ENCODE measurements at places on chromosomes 4 and X.

GRCh38 chrX:50097071-50097470, 103.7 kb downstream of the AKAP4 start:
- DNase-seq = no peak
- H3K4me3 ChIP-seq = no peak overlapping the region
- no peak overlapping the region for H3K27ac ChIP-seq

- no peaks in the 10 kb centered on the region for H3K36me3 ChIP-seq
- H3K4me3 ChIP-seq = no peak overlapping the region
- no peak for DNase-seq
Observed at GRCh38 chrX:96394598-96394997, 290.0 kb upstream of the DIAPH2 start.

DNA sequence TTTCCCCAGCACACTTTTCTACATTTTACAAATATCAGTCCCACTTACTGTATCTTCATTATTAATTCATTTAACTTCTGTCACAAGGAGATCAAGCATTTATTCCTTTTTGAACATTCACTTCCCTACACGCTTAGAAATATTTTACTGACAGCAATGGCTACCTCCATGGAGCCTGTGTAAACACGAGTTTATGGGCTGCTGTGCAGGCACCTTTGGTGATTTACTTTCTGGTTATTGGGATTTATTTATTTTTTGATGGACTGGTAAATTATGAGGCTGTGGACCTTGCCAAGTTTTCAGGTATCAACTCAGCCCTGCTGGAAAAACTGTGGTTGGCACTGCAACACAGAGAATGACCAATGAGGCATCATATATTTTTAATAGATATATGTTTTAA, 45.4 kb upstream of the PAQR3 start:
- no peaks in the 10 kb centered on the region for H3K27me3 ChIP-seq
- H3K4me3 ChIP-seq = no peak overlapping the region
- DNase-seq = no peak
- H3K27ac ChIP-seq = no peak overlapping the region
- H3K36me3 ChIP-seq = no peaks in the 10 kb centered on the region
- no peaks in the 10 kb centered on the region for H3K4me1 ChIP-seq

DNA sequence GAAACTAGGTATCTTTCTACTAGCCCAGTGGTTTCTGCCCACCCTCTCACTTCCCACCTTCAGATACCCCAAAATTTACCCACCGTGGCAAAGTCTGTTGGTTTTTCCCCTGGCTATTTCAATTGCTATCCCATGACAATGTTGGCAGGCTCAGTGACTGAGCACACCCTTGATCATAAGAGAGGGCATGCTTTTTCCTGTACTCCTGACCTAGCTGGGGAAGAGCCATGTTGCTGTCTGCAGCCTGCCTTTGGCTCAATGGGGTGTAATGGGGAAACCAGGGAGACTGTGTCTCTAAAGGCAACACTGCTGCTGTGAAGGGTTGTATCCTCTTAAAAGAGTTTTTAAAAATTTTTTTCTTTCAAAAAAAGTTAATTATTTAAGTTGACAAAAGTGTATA, 90.4 kb upstream of the CITED1 start:
- H3K27me3 ChIP-seq = no peaks in the 10 kb centered on the region
- no peak overlapping the region for H3K4me3 ChIP-seq
- H3K36me3 ChIP-seq = no peaks in the 10 kb centered on the region
- peaks cover 3% of the 10 kb centered on the region for H3K4me1 ChIP-seq
- no peak overlapping the region for H3K27ac ChIP-seq

GRCh38 chrX:154529206-154529612, 13.2 kb upstream of the FAM3A start:
- DNase-seq = no peak
- no peaks in the 10 kb centered on the region for H3K27me3 ChIP-seq
- no peak overlapping the region for H3K4me3 ChIP-seq

GRCh38 chr4:74969507-74970474, 36.9 kb downstream of the PARM1 start:
- no peak for DNase-seq
- no peak overlapping the region for H3K4me3 ChIP-seq
- H3K27ac ChIP-seq = no peak overlapping the region
- no peaks in the 10 kb centered on the region for H3K36me3 ChIP-seq
- H3K4me1 ChIP-seq = no peaks in the 10 kb centered on the region

GRCh38 chr4:76930685-76931084, 18.9 kb upstream of the SEPTIN11 start:
- no peak overlapping the region for H3K27ac ChIP-seq
- H3K4me3 ChIP-seq = no peak overlapping the region
- H3K36me3 ChIP-seq = no peaks in the 10 kb centered on the region
- H3K4me1 ChIP-seq = no peaks in the 10 kb centered on the region
- no peaks in the 10 kb centered on the region for H3K27me3 ChIP-seq
- DNase-seq = no peak

- H3K27ac ChIP-seq = no peak overlapping the region
- no peaks in the 10 kb centered on the region for H3K27me3 ChIP-seq
- no peaks in the 10 kb centered on the region for H3K4me1 ChIP-seq
- no peak overlapping the region for H3K4me3 ChIP-seq
- DNase-seq = no peak
Observed at GRCh38 chr4:140330311-140330900, 43.0 kb upstream of the SCOC start.

DNA sequence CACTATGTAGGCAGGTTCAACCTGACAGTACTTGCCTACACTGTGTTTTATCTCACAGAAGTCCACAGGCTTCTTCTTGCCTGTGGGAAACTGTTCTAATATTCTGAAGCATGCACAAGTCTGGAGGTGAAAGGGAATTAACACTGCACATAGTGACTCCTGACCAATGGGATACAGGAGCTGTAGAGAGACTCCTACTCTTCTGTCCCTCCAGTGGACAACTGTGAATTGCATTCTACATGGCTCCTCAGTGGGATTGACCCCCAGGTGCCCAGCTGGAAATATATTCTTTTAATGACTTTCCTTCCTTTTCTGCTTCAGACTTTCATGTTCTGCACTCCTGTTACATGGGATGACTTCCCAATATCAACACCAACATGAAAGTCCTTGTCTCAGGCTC, 8.2 kb upstream of the YIPF6 start:
- H3K36me3 ChIP-seq = no peaks in the 10 kb centered on the region
- DNase-seq = no peak
- no peaks in the 10 kb centered on the region for H3K4me1 ChIP-seq

DNA sequence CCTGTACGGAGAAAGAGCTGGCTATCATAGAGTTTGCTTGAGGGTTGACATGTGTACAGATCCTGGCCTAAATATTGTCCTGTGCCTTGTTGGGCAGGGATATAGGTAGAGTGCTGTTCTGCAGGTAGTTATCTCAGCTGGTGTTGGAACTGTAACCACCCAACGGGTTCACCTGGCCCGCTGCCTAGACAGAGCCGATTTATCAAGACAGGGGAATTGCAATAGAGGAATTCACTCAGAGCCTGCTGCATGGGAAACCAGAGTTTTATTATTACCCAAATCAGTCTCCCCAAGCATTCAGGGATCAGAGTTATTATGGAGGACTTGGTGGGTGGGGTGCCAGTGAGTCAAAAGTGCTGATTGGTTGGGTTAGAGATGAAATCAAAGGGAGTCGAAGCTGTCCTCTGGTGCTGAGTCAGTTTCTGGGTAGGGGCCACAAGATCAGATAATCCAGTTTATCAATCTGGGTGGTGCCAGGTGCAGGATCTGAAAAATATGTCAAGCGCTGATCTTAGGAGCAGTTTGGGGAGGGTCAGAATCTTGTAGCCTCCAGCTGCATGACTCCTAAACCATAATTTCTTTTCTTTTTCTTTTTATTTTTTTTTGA, 42.5 kb upstream of the XIAP start:
- H3K27ac ChIP-seq = no peak overlapping the region
- H3K36me3 ChIP-seq = no peaks in the 10 kb centered on the region
- no peaks in the 10 kb centered on the region for H3K4me1 ChIP-seq

DNA sequence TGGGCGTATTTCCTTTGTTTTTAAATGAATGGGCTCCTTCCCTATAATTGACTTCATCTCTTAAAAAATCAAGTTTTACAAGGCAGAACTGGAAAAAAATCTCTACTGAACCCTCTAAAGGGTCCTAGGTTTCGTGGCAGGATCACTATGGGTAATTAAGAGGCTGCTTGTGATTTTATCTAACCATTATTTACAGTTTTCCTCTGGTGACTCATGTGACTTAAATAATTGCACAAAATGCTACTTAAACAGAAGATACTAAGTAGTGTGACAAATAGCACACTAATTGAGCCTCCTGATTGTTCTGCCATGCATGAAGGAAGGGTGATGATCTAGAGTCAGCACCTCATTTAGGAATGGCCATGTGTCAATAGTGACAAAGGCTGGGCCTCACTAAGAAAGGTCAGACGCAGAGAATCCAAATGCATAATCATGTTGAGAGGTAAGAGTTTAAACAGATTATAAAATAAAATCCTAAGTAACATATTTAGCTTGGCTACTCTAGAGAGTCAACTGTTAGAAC, 35.5 kb downstream of the OFD1 start:
- no peaks in the 10 kb centered on the region for H3K4me1 ChIP-seq
- peaks cover 11% of the 10 kb centered on the region for H3K36me3 ChIP-seq
- H3K4me3 ChIP-seq = no peak overlapping the region
- no peaks in the 10 kb centered on the region for H3K27me3 ChIP-seq
- H3K27ac ChIP-seq = no peak overlapping the region
- no peak for DNase-seq

DNA sequence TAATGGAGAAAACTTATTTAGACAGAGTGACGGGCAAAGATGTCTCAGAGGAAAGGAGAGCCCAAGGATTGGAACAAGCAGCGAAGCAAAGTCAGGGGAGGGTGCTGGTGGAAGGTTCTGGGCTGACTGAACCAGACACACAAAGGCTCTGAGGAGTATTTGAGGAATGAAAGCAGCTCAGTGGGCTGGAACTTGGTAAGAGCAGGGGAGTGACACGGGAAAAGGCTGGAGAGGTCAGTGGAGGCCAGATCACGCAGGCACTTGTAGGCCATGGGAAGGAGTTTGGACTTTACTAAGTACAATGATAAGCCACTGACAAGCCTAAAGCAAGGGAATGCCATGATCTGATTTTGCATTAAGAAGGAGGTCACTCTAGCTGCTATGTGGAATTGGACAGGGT, 71.4 kb downstream of the TSC22D3 start:
- no peaks in the 10 kb centered on the region for H3K27me3 ChIP-seq
- no peak overlapping the region for H3K27ac ChIP-seq
- DNase-seq = no peak
- H3K4me3 ChIP-seq = no peak overlapping the region
- no peaks in the 10 kb centered on the region for H3K4me1 ChIP-seq
- no peaks in the 10 kb centered on the region for H3K36me3 ChIP-seq

DNA sequence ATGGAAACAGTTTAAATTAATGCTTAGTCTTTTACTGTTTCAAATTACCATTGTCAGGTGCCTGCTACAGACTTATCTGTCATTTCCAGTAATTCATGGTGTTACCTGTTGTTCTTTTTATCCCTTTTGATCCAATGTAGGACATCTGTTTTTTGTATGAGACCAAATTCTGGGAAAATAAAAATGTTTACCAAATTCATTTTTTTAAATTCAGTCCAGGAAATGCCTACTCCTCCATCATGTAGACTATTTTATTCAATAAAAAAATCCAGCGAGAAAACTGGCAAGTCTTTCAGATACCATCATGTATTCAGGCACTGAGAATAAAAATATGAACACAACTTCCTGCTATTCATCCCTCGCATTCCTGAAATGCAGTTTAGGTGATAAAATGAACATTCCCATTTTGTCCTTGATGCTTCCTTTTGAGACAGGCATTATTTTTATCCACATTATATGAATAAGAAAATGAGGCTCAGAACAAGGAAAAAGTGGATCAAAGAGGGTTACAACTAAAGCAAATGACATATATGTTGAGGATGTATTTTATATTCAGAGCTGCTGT, 584.2 kb downstream of the SPRY1 start:
- H3K36me3 ChIP-seq = no peaks in the 10 kb centered on the region
- H3K27me3 ChIP-seq = no peaks in the 10 kb centered on the region
- H3K4me1 ChIP-seq = peaks cover 3% of the 10 kb centered on the region

- H3K4me3 ChIP-seq = no peak overlapping the region
- no peaks in the 10 kb centered on the region for H3K36me3 ChIP-seq
- H3K27ac ChIP-seq = no peak overlapping the region
- no peak for DNase-seq
- peaks cover 2% of the 10 kb centered on the region for H3K27me3 ChIP-seq
Observed at GRCh38 chr4:83340692-83341343, 6.2 kb upstream of the HPSE start.

DNA sequence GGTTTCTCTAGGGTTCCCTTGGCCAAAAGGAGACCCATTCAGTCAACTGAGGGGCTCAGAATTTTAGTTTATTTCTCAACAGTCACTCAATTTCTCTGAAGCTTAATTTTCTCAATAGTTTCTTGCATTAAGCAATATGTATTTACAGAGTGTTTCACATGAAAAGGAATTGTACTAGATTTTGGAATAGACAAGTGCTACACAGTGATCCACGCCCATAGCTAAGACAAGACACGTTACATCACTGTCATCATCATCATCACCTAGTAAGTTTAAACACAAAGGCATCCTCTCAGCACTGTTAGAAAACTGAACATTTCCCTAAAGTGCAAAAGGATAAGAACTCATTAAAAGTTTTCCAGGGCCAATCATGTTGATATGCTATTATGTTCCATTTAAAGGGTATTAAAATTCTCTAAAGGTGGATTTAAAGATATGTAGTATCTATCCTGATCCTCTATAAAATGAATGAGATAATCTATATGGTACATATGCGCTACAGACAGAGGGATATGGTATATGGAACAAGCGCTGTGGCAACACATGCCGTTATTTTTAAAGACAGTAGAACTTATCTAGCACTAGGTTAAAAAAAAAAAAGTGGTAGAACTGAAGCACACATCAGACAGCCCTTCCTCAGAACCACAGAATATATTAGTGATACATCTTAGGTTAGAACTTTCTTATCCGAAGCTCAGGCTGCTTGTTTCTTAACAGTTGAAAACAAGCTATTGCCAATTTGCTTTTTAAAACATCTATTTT, 12.1 kb downstream of the PPA2 start:
- H3K27me3 ChIP-seq = no peaks in the 10 kb centered on the region
- no peaks in the 10 kb centered on the region for H3K4me1 ChIP-seq
- no peak for DNase-seq
- no peak overlapping the region for H3K27ac ChIP-seq

DNA sequence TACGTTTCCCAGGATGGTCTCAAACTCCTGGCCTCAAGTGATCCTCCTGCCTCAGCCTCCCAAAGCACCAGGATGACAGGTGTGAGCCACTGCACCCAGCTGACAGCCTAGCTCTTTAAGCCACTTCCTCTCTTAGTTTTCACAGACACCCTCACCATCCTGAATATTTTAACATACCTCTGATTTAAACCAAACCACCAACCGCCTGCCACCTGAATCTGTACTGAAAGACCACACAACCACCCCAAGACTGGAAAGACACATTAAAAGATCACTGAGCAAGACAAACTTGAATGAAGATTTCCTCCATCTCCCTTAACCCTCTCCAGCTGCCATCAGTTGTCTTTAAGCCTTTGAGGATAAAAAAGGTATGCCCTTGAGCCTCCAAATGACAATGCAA, 110.6 kb downstream of the SH3KBP1 start:
- H3K27me3 ChIP-seq = no peaks in the 10 kb centered on the region
- no peak overlapping the region for H3K4me3 ChIP-seq
- H3K36me3 ChIP-seq = no peaks in the 10 kb centered on the region

DNA sequence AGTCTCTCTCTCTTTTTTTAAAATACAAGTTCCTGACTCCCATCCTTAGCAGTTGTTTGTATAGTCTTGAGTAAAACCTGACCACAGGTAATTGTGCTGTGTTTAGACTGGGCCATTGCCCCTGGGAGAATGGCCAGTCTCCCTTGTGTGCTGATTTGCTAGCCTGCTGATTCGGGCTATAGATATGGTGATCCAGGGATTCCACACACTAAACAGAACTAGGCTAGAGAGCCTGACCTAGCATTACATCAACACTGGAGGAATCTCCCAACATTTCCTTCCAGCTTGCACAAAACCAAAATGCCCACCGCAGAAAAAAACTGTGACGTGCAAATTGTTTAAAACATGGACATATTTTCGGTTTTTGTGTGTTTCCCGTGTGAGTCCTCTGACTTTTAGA, 5.1 kb downstream of the UPRT start:
- no peak overlapping the region for H3K27ac ChIP-seq
- no peaks in the 10 kb centered on the region for H3K4me1 ChIP-seq
- no peak overlapping the region for H3K4me3 ChIP-seq
